CD8-positive, alpha-beta memory T cell (primary cell): ENCODE measurements at places on chromosomes 4 and X. TPM values are rescaled to one million over a fixed set of nuclear protein-coding genes. Genes with fewer than 3 reads are reported as not detected.

NEIL3 gene
- 10.3 TPM for total RNA-seq

UBA1 gene
- 225 TPM for total RNA-seq

LPAR4 gene
- not detected for total RNA-seq

HPSE gene
- 10.9 TPM for total RNA-seq

DNA sequence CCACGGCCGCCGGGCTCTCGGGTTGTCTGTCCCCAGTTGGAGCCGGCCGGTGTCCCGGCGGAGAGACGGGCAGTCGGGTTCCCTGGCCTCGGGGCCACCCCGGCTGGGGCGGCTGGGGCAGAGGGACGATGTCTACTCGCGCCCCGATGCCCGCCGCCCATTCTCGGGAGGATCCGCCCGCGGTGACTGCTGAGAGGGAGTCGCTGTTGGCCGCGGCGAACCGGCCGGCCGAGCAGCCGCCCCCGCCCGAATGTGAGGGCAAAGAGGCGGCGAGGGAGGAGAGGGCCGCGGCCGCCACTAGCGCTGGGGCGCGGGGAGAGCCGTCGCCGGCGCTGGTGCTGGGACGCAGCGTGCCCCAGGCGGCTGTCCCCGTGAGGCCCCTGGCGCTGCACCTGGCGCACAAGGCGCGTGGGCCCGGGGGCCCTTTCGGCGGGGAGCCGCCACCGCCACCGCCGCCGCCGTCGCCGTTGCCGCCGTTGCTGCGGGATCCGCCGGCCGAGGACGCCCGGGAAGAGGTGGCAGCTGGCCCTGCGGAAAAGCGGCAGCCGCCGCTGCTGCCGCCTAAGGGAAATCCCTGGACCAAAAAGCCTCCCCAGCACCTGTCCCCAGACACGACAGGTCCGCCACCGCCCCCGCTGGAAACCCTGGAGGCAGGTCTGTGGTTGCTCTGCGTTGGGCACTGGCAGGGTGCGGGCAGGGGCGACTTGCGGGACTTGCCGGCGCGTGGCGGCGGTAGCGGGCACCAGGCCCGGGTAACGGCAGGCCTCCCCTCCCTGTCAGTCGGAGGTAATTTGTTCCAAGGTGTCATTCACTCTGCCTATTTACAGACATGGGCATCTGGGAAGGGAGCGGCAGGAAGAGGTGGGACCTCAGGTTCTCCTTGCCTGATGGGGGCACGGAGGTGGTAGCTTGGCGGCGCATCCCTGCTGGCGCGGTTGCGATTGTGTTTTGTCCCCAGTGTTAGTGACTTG lies 739 bp downstream of the LARP1B start:
- H3K27me3 ChIP-seq = no peaks in the 10 kb centered on the region
- no peaks in the 10 kb centered on the region for H3K36me3 ChIP-seq
- peaks cover 7% of the 10 kb centered on the region for H3K4me1 ChIP-seq
- peak; percentile 57 for DNase-seq
- H3K4me3 ChIP-seq = peak overlapping the region; percentile 65

GRCh38 chrX:70444326-70444945 lies at the start of gene DLG3:
TSS of gene DLG3 (plus strand) at chrX:70444835. CDS start at chrX:70445202, 367 bp downstream.
- H3K27me3 ChIP-seq = no peaks in the 10 kb centered on the region
- no peaks in the 10 kb centered on the region for H3K36me3 ChIP-seq
- no peak within 1 kb of the TSS for H3K4me3 ChIP-seq
- H3K27ac ChIP-seq = no peak within 1 kb of the TSS
- no peaks in the 10 kb centered on the region for H3K4me1 ChIP-seq

MAGEE1 gene
- 3.6 TPM for total RNA-seq

GRCh38 chrX:6227935-6228334 lies 732 bp downstream of the NLGN4X start:
- no peaks in the 10 kb centered on the region for H3K4me1 ChIP-seq
- DNase-seq = no peak
- no peak overlapping the region for H3K4me3 ChIP-seq
- no peaks in the 10 kb centered on the region for H3K27me3 ChIP-seq
- H3K27ac ChIP-seq = no peak overlapping the region

DNA sequence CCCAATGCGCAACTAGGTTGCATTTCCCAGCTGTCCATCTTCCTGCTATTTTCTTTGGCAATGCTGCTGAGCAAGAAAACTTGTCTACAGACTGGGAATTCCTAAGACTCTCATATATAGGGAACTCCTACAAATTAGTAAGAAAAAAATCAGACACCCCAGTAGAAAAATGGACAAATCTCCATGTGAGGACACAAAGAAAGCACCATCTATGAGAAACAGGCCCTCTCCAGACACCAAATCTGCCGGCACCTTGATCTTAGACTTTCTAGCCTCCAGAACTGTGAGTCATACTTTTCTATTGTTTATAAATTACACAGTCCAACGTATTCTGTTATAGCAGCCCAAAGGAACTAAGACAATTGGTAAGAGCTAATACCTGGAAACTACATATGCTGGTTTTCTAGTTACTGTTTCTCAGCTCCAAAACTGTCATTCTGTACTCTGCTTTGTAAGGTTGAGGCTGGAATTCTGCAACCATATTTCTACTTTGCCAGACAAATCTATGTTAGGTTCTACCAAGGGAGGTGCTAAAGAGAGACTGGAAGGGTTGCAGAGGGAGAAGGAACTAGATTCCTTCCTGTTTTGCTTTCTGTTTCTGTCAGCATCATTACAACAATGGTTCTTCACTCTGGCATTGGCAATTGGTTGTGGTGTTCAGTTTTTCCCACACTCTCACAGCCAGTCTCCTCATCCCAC lies 35.7 kb upstream of the FAM241A start:
- no peaks in the 10 kb centered on the region for H3K36me3 ChIP-seq
- no peaks in the 10 kb centered on the region for H3K4me1 ChIP-seq
- no peak overlapping the region for H3K27ac ChIP-seq
- DNase-seq = no peak
- H3K27me3 ChIP-seq = no peaks in the 10 kb centered on the region
- H3K4me3 ChIP-seq = no peak overlapping the region

EMD gene
- 107 TPM for total RNA-seq

DNA sequence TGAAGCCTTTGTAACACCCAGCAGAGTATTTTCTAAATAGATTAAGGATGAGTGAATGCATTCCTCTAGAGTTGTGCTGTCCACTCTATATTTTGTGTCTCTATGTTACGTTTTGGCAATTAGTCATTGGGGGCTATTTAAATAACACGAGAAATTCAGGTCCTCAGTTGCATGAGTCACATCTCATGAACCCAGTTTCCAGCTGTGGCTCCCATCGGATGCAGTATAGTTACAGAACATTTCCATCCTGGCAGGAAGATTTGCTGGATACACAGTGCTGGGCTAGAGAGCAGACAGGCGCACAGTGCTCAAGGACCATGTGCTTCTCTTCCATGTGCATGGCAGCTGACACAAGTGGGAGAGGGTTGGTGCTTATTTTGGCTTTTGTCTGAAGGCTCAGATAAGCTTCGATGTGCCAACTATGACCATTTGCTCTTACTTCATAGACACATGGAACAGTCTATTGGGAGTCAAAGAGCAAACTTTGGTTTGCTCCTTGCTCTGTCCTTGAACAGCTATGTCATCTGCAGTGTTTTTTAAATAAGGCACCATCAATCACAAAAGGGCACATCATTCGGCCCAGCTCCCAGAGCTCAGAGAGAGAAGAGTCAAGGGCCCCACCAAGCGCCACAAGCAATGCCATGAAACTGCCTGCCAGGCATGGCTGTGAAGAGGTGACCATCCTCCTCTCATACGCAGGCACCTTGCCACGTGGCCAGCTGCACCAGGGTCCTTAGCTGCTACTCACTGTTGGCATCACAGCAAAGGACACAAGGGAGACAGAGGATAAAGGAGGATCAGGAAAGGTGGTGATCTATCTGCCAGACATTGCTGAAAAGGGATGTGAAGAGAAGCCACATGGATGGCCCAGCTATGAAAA lies 8.1 kb upstream of the STS start:
- no peaks in the 10 kb centered on the region for H3K4me1 ChIP-seq
- no peak overlapping the region for H3K4me3 ChIP-seq
- no peak overlapping the region for H3K27ac ChIP-seq
- H3K36me3 ChIP-seq = no peaks in the 10 kb centered on the region
- no peak for DNase-seq

GRCh38 chr4:6595897-6596537 lies 21.0 kb downstream of the MAN2B2 start:
- H3K4me1 ChIP-seq = no peaks in the 10 kb centered on the region
- H3K27ac ChIP-seq = no peak overlapping the region
- no peaks in the 10 kb centered on the region for H3K27me3 ChIP-seq
- no peak overlapping the region for H3K4me3 ChIP-seq
- peaks cover 12% of the 10 kb centered on the region for H3K36me3 ChIP-seq

DNA sequence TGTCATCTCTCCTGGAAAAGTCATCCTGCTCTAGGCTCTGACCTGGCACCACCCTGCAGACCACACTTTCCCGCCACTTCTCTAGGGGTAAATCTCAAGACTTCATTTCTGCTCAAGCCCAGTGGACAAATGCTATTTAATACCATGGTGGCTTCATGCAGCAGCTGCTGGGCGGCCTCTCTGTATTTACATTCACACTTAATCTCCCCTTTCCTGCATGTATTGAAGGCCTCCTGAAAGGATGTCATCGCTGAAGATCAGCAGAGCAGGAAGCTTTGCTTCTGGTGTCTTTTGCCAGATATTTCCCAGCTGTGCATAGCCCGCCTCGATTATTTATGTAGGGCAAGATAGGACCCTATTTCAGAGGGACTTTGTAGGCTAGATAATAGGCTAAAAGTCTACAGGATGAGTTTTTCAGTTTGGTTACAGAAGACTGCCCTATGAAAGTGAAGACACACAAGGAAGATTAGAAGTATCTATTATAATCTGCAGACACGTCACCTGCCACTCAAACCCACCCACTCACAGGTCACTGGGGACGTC lies 17.2 kb downstream of the PROM1 start:
- no peak for DNase-seq
- no peak overlapping the region for H3K4me3 ChIP-seq
- H3K4me1 ChIP-seq = no peaks in the 10 kb centered on the region
- H3K27me3 ChIP-seq = no peaks in the 10 kb centered on the region
- no peaks in the 10 kb centered on the region for H3K36me3 ChIP-seq

C4orf50 gene
- 0.37 TPM for total RNA-seq

HSPA4L gene
- 0.55 TPM for total RNA-seq

SYP gene
- 1.9 TPM for total RNA-seq

GRCh38 chr4:74376888-74377483 lies 12.0 kb downstream of the EREG start:
- H3K27ac ChIP-seq = no peak overlapping the region
- DNase-seq = no peak
- no peaks in the 10 kb centered on the region for H3K4me1 ChIP-seq
- H3K36me3 ChIP-seq = no peaks in the 10 kb centered on the region

GRCh38 chrX:139882299-139882698 lies 50.6 kb downstream of the ATP11C start:
- no peak overlapping the region for H3K4me3 ChIP-seq
- no peak overlapping the region for H3K27ac ChIP-seq
- no peak for DNase-seq
- no peaks in the 10 kb centered on the region for H3K27me3 ChIP-seq
- H3K4me1 ChIP-seq = no peaks in the 10 kb centered on the region
- H3K36me3 ChIP-seq = no peaks in the 10 kb centered on the region

GRCh38 chrX:74426071-74426470 lies 4.8 kb downstream of the SLC16A2 start:
- no peak for DNase-seq
- no peaks in the 10 kb centered on the region for H3K36me3 ChIP-seq
- H3K27me3 ChIP-seq = no peaks in the 10 kb centered on the region
- no peak overlapping the region for H3K27ac ChIP-seq
- H3K4me1 ChIP-seq = no peaks in the 10 kb centered on the region

GUCY1B1 gene
- total RNA-seq = not detected

- H3K4me1 ChIP-seq = peaks cover 35% of the 10 kb centered on the region
- no peak overlapping the region for H3K4me3 ChIP-seq
- H3K27ac ChIP-seq = no peak overlapping the region
- no peak for DNase-seq
- H3K36me3 ChIP-seq = no peaks in the 10 kb centered on the region
Measured at GRCh38 chrX:65921363-65921762, 118.5 kb downstream of the VSIG4 start.

DNA sequence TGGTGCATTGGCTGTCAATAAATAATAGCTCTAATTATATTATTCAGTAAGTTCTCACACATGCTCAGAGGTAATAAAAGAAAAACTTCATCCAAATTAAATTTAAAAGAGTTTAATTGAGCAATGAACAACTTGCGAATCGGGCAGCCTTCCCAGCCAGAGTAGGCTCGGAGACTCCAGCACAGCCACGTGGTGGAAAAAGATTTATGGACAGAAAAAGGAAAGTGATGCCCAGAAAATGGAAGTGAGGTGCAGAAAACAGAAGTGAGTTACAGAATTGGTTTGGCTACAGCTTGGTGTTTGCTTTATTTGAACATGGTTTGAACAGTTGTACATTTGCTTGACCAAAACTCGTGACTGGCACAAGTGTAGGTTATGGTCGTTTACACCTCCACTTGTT lies 13.6 kb upstream of the BOD1L1 start:
- DNase-seq = no peak
- H3K36me3 ChIP-seq = no peaks in the 10 kb centered on the region
- H3K27me3 ChIP-seq = peaks cover 10% of the 10 kb centered on the region
- H3K27ac ChIP-seq = no peak overlapping the region
- H3K4me3 ChIP-seq = no peak overlapping the region

GRCh38 chr4:81621490-81621889 lies 149.8 kb upstream of the RASGEF1B start:
- no peaks in the 10 kb centered on the region for H3K36me3 ChIP-seq
- no peak overlapping the region for H3K27ac ChIP-seq
- no peaks in the 10 kb centered on the region for H3K27me3 ChIP-seq
- DNase-seq = no peak

GRCh38 chr4:53656421-53656981 lies 65.2 kb upstream of the LNX1 start:
- H3K4me1 ChIP-seq = no peaks in the 10 kb centered on the region
- no peak overlapping the region for H3K27ac ChIP-seq
- no peak for DNase-seq
- H3K27me3 ChIP-seq = no peaks in the 10 kb centered on the region
- H3K36me3 ChIP-seq = no peaks in the 10 kb centered on the region

HTN1 gene
- total RNA-seq = not detected

DNA sequence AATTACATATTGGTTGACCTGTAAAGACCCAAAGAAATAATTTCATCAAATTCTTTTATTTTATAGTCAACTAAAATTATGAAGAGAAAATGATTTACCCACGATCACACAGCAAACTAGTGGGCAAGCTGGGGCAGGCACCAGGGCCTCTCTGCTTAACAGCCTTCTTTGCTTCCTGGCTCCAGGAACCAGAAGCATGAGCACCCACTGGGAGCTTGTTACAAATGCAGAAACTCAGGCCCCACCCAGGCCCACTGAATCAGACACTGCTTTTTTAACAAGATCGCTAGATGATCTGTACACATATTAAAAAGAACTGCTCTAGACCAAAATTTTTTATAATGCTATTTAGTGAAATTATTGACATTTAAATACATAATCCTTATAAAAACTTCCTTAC lies 95.0 kb downstream of the GEMIN8 start:
- no peaks in the 10 kb centered on the region for H3K36me3 ChIP-seq
- H3K27ac ChIP-seq = no peak overlapping the region
- DNase-seq = no peak
- no peaks in the 10 kb centered on the region for H3K27me3 ChIP-seq
- H3K4me3 ChIP-seq = no peak overlapping the region
- H3K4me1 ChIP-seq = no peaks in the 10 kb centered on the region
